Activated naive CD4-positive, alpha-beta T cell treated with anti-CD3 and anti-CD28 coated beads, Interleukin-2, amount 50 U/mL, for 72 hours (primary cell): ENCODE measurements at places on chromosomes 6 and 20. TPM values are rescaled to one million over a fixed set of nuclear protein-coding genes. Genes with fewer than 3 reads are reported as not detected.

DNA sequence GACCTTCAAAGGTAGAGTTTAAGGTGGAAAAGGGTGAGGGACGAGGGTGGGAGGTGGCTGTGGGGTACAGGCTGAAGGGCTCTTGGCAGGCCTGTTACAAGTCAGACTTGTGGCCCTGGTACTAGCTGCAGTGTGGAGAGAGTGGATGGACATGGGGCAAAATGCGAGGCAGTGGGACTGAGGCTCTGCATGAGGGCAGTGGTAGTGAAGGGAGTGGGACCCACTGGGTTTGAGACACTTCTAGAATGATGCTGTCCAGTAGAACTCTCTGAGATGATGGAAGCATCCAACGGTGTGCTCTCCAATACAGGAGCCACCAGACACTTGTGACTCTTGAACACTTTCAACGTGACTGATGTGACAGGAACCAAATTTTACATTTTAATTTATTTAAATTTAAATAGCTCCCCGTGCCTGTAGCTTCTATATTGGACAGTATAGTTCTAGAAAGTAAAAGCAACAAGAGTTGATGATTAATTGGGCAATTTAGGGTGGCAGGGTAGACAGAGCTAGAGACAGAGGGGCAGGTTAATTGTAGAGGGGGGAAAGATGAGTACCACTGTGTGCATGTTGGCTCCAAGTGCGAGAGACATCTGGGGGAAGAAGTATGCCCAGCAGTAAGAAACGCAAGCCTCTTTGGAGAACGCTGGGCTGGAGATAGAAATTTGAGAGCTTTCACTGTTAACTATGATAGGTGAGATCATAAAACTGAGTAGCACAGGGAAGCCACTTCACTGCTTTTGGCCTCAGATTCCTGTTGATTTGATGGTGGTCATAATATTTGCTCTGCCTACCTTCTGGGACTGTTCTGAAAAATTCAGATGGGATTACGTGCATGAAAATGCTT, 77.5 kb downstream of the TXNDC5 start:
- no peak for DNase-seq

DNA sequence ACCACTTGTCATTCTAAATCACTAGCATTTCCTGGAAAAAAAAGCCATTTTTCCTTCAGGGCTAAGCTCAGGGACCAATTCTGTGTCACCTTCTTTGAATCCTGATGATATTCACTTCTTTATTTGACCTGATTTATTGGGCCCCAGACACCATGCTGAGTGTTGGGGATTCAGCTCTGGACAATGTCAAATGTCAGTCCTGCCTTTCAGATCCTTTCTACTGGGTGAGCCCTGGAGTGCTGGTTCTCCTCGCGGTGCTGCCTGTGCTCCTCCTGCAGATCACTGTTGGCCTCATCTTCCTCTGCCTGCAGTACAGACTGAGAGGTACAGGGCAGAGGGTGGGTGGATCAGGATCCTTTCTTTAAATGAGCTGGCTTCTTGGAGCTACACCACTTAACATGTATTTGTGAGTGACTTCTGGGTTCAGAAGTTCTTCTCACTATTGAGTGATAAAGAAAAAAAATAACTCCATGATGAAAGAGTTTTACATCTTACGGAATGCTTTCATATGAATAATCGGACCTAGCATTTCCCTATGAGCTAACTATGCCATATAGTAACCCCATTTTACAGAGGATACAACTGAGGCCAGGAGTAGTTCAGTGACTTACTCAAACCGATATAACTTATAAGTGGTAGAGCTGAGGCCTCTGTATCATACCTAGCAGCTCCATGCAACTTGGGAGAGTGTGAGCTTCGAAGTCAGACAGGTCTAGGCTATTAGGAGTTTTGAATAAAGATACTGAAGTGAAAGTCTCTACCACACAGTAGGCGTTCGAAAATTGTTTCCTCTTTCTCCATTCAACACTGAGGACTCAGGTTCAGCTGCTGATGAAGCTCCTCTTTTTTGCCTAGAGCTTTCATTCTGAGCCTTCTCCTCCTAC, 9.3 kb downstream of the MOG start:
- no peak for DNase-seq

Gene PRSS35
- total RNA-seq: not detected

DNA sequence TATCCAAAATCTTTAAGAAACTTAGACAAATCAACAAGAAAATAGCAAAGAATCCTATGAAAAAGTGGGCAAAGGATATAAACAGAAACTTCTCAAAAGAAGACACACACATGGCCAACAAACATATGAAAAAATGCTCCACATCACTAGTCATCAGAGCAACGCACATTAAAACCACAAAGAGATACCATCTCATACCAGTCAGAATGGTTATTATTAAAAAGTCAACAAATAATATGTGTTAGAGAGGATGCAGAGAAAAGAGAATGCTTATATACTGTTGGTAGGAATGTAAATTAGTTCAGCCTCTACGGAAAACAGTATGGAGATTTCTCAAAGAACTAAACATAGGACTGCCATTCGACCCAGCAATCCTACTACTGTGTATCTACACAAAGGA, 212.0 kb upstream of the DTNBP1 start:
- no peak for DNase-seq

GRCh38 chr20:31666258-31667042, 28.7 kb downstream of the COX4I2 start:
- DNase-seq: no peak

DNA sequence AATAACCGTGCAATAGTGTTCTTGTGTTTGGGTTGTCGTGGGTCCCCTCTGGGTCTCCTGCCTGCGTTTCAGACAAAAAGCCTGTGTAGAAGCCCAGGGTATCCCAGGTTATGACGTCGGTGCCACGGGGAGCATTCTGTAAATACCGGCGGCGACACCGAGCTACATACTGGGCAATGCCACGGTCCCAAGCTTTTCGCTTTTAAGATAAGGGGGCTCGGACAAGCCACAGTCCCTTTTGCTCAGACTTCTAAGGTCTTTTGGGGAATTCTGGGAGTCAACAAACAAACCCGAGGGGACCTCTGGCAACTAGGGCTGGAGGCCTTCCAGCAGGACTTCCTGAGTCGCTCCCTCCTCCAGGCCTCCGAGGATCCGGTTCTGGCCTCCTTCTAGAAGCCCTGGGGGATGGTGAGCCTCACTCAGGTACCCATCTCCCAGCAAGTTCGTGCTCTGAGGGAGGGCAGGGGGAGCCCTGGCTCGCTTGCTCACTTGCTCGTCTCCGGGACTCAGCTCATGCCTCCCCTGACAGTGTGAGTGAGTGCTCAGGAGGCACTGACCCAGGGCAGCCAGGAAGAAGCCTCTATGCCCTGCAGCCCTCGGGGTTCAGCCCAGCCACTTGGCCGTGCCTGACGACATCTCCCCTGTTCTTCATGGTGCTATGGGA, 62.4 kb upstream of the MRPS10 start:
- no peak for DNase-seq

- no peak for DNase-seq
Observed at GRCh38 chr6:145067430-145067829, 667.9 kb downstream of the EPM2A start.

Gene ID4
- total RNA-seq: not detected

- no peak for DNase-seq
Observed at GRCh38 chr6:48754641-48755040, 643.6 kb upstream of the PTCHD4 start.

DNA sequence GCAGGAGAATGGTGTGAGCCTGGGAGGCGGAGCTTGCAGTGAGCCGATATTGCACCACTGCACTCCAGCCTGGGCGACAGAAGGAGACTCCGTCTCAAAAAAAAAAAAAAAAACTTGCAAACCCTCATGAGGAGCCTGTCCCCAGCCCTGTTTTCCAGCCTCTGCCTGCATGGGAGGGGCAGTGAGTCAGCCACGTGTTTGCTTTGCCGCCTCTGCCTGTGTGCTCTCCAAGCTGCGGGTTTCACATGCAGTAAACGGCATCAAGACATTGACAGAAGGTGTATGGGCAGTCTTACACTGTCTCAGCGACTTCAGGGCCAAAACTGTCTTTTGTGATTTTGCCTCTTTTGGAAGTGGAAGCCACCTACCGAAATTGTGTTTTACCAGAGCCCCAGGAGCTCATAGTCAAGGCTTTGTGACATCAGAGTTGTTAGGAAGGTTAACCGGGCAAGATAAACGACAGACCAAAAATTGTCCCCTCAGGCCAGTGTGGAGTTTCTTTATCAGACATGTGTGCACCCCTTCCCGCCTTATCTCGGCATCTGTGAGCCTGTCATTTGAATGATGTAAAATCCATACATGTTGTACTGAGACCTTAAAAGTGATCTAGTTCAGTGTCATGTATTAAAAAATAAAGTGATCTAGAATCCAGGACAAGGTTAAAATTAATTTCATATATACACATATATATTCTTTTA, 52.9 kb downstream of the RPP40 start:
- no peak for DNase-seq

GRCh38 chr6:118935978-118936703, 1.2 kb upstream of the MCM9 start:
- DNase-seq: no peak

DNA sequence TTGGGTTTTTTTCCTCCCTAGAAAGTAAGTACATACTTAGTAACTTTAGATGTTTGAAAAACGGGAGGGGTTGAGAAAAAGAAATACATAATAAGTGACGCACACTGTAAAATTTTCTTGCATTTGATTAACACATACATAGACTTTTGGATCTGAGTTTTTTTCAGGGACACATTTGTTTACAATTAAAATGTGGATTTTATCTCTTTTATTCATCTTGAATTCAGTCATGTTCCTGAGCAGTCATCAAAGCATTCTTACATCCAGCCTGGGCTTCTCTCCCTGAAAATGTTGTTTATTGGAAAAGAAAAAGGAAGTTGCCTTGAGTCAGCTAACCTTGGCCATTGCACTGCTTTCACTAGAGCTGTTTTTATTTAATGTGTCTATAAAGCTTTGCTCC, 8.7 kb upstream of the RPP40 start:
- no peak for DNase-seq

Gene CARMIL1
- 13.4 TPM for total RNA-seq

Gene DZANK1
- total RNA-seq: 2.4 TPM

DNA sequence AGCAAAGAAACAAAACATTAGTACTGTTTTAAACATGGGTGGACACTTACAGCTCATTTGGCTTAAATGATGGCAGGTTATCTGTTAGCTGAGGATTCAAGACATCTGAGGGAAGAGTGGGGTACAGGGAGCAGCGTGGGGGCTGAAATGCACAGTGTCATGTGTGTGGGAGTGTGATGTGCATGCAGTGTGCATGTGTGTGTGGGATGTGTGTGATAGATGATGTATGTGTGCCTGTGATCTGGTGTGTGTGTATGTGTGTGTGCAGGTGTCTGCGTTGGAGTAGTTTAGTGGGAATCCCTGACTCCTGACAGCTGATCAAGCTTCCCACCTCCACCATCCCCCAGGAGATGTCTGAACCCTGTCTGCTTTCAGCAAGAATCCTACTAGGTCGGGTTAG, 25.4 kb upstream of the GGTLC1 start:
- no peak for DNase-seq

DNA sequence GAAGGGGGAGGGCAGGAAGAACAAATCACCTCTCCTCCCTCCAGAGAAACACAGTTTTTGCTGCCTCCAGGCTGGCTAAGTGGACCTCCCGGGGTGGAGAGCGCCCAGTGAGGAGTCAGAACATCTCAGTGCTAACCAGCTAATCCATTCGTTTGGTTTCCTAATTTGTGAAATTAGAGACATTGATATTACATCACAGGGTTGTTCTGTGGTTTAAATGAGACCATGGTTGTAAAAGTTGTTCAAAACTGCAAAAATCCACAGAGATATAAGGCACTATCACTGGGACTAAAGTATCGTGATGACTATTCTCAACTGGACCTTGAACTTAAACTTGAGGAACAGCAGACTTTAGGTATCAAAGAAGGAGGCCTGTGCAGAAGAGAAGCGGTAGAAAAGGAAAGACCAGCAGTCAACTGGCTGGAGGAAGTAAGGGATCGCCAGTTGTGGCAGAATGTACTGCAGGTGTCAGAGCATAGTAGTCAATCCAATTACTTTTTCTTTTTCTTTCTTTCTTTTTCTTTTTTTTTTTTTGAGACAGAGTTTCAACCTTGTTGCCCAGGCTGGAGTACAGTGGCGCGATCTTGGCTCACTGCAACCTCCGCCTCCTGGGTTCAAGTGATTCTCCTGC, 33.9 kb downstream of the RIPOR2 start:
- no peak for DNase-seq

DNA sequence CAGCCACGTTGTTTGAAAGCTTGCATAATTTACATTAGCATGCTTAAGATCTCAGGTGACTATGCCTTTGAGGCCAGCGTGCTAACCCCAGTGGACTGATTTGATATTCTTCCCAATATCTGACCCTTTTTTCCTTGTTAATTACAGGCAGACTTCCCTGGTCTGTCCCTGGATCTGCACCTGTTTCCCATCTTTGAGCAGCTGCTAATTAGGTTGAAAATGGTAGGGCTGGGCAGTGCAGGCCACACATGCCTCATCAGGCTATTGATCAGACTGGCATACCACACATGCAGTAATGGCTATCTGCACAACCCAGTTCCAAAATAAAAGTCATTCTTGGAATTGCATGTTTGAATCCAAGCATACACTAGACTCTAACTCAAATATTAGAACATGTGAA, 164.3 kb upstream of the TFAP2D start:
- no peak for DNase-seq

DNA sequence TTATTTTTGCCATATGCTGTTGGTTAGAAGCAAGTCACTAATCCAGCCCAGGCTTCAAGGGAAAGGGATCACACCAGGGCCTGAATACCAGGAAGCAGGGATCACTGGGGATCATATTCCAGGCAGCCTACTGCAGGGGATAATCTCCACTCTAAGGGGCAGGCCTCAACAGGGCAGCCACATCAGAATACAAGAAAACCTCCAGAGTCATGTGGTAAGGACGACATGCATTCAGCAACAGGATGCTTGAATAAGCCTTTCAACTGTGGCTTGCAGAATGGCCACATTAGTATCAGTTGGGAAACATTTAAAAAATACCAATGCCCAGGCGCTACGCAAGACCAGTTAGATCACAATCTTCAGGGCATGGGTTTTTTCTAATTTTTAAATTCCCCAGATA, 109.1 kb downstream of the LY86 start:
- DNase-seq: no peak

Gene LPIN3
- 5.1 TPM for total RNA-seq
